ENCODE measurements at places on chromosomes 16 and 17. TPM values are rescaled to one million over a fixed set of nuclear protein-coding genes. Genes with fewer than 3 reads are reported as not detected.

GRCh38 chr17:45270828-45271418 is 9.0 kb upstream of the SPATA32 start:
- no peak for DNase-seq

DNA sequence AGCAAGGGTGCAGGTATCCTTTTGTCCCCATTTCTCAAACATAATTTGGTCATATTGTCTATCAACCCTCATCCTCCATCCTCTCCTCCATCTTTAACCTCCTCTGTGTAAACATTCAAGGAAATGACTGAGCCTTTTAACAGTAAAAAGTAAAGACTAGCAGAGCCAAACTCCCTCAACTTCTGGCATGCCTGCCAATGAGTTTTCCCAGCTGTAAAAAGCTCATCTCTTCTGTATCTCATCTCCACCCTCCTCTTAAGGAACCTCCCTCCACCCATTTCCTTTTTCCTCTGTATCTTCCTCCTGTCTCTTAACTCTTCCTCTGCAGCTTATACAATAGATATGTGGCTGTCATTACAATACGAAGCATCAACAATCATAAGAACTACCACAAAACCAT is 76.9 kb upstream of the PSMD7 start:
- no peak for DNase-seq

GRCh38 chr17:28369684-28370034 is 448 bp downstream of the VTN start:
- no peak for DNase-seq

Gene TEDC2
- polyA plus RNA-seq = 10.0 TPM

DNA sequence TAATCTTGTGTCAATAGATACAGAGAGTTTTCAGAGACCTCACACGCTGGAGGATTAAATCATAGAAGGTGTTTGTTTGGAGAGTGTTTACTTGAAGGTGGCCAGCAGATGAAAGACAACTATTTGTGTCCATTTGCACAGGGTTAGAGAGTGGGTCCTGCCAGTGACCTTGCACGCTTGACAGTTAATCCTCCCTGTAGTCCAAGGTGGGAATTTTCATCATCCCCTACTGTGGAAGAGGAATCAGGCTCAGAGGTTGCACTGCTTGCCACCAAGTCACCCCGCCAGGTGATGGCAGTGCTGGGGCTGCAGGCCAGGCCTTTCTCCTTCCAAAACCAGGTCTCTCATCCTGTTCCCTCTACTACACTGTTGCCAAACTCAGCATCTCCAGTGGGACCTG is 12.3 kb downstream of the CDH1 start:
- DNase-seq = no peak

DNA sequence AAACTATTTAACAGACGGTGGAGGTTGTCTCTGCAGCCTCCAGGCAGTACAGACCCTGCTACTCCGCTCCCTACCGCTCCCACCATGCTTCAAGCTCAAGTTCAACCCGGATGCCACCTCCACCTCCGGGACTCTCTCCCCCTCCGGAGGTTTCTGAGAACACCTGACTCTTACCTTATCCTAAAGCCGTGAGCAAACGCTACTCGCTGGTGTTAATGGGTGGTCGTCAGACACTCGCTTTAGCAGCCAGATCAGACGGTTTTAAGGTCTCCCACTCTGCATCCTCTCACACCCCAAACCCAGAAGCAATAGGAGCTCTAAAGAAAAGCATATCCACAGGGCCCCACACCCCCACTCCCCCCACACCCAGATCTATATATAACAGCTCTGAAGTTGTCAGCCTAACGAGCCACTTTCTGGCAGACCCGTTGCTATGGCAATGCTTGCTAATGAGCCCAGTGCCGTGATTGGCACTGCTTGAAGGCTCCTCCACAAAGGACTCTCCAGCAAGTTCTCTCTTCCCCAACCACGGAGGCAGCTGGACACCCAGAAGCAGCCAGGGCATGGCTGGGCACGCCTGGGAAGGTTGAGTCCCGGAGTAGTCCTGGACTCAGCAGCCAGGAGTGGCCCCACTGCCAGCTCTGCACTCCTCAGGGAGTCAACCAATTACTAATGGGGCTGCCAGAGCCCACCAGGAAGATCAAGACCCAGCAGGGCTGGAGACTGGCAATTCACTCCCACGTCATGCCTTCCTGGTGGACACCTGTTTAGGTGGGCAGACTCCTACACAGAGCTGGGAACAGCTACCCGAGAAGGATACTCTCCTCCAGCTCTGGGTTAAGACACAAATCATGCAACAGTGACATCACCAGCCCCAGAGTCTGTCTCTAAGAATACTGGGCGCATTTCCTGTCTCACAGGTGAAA is 121.2 kb upstream of the RCVRN start:
- no peak for DNase-seq

- no peak for DNase-seq
Measured at GRCh38 chr16:53666786-53667415, 36.8 kb downstream of the RPGRIP1L start.

GRCh38 chr16:21060027-21060510 is 90.6 kb downstream of the DNAH3 start:
- DNase-seq = no peak

- no peak for DNase-seq
Measured at GRCh38 chr17:58051468-58051867, 31.8 kb upstream of the DYNLL2 start.

Gene TBC1D3G
- polyA plus RNA-seq = not detected

Gene NME3
- polyA plus RNA-seq = 46.6 TPM

- no peak for DNase-seq
Measured at GRCh38 chr16:25260416-25260815, 2.8 kb upstream of the ZKSCAN2 start.

Gene CFAP20
- 67.6 TPM for polyA plus RNA-seq

Gene KRTAP3-2
- not detected for polyA plus RNA-seq

DNA sequence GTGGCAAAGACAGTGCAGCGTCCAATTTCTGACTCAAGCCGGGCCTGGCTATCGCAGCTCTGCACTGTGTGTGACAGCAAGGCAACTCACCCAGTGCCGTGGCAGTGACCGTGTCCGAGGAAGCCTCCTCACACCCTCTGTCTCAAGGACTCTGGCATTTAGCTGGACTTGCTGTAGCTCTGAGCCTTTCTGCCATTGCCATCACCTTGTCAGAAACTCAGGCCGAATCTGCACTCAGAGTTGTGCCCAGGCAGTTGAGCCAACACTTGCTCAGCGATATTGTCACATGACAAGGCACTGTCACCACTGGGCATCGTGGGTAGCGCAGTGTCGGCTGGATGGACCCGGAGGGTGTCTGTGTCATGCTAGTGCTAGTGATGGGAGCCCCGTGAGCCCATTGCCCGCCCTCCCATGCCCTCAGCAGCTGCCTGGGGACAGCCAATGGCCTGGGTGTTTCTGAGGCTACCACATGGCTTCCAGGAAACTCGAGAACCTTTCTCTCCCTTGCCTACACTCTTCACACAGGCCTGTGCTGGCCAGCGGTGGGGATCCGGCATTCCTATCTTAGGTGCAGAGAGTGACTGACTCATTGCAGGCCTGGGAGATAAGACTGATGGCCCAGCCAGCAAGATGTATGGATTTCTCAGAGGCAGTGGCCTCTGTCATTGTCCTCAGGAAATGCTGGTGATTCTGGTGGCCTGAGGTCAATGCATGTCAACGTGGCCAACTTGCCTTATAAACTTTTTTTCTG is 22.1 kb upstream of the STH start:
- no peak for DNase-seq

Gene UTS2R
- polyA plus RNA-seq = 0.24 TPM

DNA sequence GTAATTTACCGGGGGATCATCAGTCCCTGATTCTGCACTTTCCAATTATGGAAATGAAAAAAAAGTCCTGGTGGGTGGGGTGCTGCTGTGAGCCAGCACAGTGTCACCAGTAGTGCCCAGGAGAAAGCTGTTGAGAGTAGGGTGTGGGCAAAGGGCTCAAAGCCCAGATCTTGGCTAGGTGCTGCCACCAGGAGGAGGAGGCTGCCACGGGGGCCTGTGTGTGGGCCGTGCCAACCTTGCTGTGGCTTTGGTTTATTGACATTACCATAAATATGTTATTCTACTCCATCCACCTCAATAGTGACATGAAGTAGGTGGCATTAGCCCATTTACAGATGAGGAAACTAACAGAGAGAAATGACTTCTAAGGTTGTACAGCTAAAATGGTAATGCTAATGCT is 6.7 kb upstream of the PRPSAP2 start:
- DNase-seq = no peak

GRCh38 chr16:51896013-51896412 is 650.9 kb downstream of the TOX3 start:
- no peak for DNase-seq

DNA sequence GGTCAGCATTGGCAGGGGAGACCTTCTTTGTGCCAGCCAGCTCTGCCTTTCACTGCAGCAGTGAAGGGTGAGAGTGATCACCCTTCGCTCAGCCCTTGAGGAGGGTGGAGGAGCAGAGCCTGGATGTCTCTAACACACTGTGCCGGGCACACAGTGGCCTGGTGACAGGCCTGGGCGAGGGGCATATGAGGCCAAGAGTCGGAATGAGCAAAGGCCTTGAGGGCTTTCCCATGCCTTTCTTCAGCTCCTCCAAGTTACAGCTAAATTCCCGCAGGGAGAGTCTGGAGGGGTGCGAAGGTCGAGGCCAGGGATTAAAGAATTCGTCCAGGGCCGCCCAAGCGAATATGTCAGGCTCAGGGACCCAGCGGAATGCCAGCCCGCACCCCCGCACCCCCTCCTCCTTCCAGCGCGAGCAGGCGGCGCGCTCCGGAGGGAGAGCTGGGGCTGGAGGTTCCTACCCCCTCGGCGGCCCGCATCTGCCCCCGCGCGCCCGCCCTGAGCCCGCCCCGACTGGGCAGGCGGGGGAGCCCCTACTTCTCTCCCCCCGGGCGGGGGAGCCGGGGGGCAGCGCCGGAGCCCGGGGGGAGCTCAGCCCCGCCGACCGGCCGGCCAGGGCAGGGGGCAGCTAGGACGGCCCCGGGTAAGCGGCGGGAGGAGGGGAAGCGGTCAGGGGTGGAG is at the start of gene RASL10B:
TSS of gene RASL10B (plus strand) at position 401 of the 678 bp plus-strand sequence. CDS start 3,546 bp downstream, outside the sequence.
- DNase-seq = no peak

- no peak for DNase-seq
Measured at GRCh38 chr16:11977376-11978041, 975 bp downstream of the SNX29 start.

- DNase-seq = no peak
Measured at GRCh38 chr17:48605991-48606891, 1.5 kb upstream of the HOXB6 start.

GRCh38 chr17:73379826-73380225 is 68.0 kb upstream of the CDC42EP4 start:
- no peak for DNase-seq

Gene NMT1
- polyA plus RNA-seq = 53.6 TPM

Gene BCL6B
- 25.0 TPM for polyA plus RNA-seq

Gene WNT3
- 2.4 TPM for polyA plus RNA-seq

DNA sequence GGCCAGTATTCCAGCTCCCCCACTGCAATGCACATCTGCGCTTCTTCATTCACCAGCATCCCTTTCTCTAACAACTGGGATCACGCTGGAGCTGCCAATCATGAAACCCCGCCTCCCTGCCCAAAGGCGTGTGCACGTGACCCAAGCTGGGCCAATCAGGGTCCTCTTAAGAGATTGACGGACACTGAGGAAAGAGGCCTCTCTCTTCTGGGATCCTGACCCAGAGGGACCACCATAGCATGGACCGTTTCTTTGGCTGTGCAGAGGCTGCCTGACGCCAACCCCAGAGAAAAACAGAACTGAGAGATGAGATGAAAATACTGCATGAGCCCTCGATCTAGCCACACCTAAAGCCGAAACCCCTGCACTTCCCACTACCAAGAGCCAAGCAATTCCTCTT is 32.0 kb downstream of the COTL1 start:
- no peak for DNase-seq

GRCh38 chr17:29141514-29141876 is 38.7 kb downstream of the MYO18A start:
- DNase-seq = no peak

Gene ALOX12
- polyA plus RNA-seq = 1.2 TPM

DNA sequence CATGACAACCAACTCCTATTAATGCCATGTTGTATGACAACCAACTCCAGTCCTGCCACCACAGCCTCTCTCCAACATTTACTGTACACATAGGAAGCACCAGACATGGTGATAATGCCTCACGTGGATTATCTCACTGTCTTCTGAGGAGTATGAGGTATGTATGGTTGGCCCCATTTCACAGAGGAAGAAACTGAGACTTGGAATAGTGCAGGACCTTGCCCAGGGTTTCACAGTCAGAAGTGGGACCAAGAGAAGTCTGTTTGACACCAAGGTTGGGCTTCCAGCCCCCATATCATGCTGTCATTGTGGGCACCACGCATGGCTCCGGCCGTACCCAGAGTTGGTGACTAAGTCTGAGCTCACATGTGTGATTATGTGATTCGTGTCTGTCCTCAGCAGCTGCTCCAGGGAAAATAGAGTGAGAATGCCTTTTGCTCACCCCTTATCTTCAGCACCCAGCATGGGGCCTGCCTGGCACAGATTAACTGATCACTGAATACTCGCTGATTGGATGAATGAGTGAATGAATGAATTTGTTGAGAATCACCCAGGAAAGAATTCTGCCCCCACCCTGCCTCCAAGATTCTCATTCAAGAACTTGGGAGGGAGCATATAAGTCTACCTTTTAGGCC is 204.1 kb upstream of the NLRP1 start:
- no peak for DNase-seq

- DNase-seq = peak; percentile 98
Measured at GRCh38 chr17:75784473-75785015, at the start of gene UNK. Gene UNK (plus strand): TSS chr17:75784806. CDS start chr17:75784881, 75 bp downstream.

DNA sequence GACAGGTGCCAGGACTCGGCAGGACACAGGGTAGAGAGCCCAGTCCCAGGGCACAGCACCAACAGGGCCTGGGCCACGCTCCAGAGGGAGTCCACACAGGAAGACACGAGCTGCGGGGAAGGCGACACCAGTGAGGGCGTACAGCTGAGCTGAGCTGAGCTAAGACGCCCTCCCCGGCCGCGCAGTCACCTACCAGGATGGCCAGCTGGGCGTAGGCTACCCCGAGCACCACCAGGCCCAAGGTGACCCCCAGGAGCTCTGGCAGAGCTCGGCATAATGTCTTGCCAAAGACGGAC is 42.6 kb downstream of the TSC2 start:
- no peak for DNase-seq

DNA sequence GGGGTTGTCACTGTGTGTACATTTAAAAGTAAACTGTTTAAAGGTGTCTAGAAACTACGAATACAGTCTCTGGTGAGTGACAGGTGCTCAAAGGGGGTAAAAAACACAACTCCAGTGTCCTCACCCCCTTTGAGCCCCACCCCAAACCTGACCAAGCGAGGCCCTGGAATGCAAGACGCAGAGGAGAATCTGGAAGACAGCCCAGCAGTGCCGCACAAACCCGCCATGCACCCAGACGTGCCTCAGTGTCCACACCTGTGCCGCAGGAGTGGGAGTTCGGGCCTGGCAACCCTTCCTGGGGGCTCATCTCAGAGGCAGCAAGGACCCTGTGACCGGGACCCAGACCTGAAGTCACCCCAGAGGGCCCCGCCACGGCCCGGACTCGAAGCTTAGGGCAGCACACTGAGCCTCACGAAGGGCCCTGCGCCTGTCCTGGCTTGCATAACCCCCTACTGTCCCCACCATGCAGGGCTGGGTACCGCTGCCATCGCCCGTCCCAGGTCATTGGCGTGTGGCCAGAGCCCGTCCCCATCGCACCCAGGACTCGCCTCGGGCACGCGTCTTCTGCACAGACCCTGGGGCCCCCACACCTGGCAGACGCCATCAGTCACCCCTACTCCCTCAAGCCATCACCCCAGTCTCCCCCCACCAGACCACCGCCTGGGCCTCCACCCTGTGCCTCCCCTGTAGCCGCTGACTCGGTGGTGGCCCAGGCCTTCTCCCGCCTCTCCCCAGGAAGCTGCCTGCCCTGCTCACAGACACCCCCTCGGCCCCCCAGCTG is 33.0 kb upstream of the ZC3H18 start:
- no peak for DNase-seq

- no peak for DNase-seq
Measured at GRCh38 chr16:28259091-28259780, 33.1 kb upstream of the SBK1 start.

Gene OR2C1
- polyA plus RNA-seq = 1.0 TPM

All from left renal pelvis (tissue), 4 donors.